ENCODE measurements at places on chromosomes 4 and X. TPM values are rescaled to one million over a fixed set of nuclear protein-coding genes. Genes with fewer than 3 reads are reported as not detected.

DNA sequence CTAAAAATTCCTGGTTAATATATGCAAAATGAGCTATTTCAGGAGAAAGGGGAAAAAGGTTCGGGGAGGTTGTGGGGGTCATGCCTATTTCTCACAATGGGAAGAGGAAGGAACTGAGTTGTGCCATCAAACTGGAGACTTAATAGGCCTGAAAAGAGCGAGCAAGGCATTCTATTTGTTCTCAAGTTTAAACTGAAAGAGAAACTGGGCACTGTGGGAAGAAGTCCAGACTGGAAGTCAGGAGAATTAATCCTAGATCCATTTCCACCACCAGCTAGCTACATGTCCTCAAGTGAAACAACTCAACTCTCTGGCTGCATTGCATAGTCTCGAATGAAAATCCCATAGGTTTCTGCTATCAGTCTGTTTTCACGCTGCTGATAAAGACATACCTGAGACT is 50.6 kb downstream of the PPARGC1A start:
- DNase-seq, result no peak
- H3K27me3 ChIP-seq, result no peaks in the 10 kb centered on the region

DNA sequence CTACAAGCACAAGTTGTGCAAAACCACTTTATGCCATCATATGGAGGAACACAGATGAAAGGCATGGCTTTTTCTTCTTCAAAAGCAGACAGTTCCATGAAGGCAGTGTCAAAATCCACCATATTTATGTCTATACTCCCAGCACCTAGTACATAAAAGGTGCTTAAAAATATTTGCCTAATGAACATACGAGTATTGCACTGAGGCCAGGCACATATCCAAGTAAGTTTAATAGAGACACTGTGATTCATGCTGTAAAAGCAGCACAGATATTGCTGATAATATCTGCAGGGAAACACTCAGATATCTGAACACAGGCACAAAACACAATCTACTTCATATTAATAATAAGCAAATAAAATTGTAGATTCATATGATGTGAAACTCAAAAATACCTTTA is 48.1 kb upstream of the CXCL8 start:
- H3K4me1 ChIP-seq, result no peaks in the 10 kb centered on the region
- DNase-seq, result no peak
- no peaks in the 10 kb centered on the region for H3K27me3 ChIP-seq
- H3K36me3 ChIP-seq, result no peaks in the 10 kb centered on the region

DNA sequence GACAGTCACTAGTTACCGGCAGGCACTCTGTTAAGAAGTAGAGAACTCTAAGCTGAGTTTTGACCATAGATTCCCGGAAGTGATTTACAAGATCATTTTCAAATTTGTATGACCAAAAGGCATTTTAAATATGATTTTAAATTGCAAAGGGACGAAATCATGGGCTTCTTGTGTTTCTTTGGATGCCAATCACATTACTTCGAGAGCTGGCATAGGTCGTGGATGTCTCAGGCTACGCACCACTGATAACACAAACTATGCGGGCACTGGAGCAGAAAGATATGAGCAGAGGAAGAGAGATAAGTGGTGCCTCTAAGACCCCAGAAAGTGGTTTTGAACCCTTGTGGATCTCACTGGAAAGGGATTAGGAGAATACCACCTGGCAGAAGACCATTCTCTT is 294.2 kb upstream of the FTHL17 start:
- H3K36me3 ChIP-seq, result no peaks in the 10 kb centered on the region
- no peaks in the 10 kb centered on the region for H3K4me1 ChIP-seq
- no peak overlapping the region for H3K27ac ChIP-seq

PITX2 gene
- total RNA-seq, result 3.2 TPM

JCHAIN gene
- total RNA-seq, result 355 TPM
